ENCODE measurements at places on chromosomes 11 and 22. TPM values are rescaled to one million over a fixed set of nuclear protein-coding genes. Genes with fewer than 3 reads are reported as not detected.
A peak's percentile ranks its signal among the peaks of the same experiment; 100 is the strongest.

AMPD3 gene
- 21.6 TPM for total RNA-seq

SNX32 gene
- total RNA-seq: 2.2 TPM

TEX54 gene
- total RNA-seq: 0.77 TPM

KCTD14 gene
- not detected for total RNA-seq

DNA sequence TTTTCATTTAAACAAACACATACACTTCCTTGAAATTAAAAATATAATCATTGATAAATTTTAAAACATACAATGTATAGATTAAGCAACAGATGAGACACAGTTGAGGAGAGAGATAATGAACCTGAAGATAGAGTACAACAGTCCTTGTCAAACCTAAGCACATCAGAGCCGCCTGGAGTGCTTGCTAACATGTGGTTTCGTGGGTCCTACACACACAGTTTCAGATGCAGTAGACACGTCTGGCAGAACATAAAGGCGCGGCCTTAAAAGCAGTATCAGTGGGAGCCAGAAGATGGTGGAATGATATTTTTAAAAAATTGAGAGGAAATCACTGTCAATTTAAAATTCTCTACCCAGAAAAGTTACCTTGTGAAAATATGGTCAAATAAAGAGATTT, 134.4 kb downstream of the MPPED1 start:
- DNase-seq: no peak
- H3K27me3 ChIP-seq: peaks cover 6% of the 10 kb centered on the region
- H3K36me3 ChIP-seq: no peaks in the 10 kb centered on the region
- H3K4me3 ChIP-seq: no peak overlapping the region
- no peak overlapping the region for H3K27ac ChIP-seq
- no peaks in the 10 kb centered on the region for H3K4me1 ChIP-seq

DNA sequence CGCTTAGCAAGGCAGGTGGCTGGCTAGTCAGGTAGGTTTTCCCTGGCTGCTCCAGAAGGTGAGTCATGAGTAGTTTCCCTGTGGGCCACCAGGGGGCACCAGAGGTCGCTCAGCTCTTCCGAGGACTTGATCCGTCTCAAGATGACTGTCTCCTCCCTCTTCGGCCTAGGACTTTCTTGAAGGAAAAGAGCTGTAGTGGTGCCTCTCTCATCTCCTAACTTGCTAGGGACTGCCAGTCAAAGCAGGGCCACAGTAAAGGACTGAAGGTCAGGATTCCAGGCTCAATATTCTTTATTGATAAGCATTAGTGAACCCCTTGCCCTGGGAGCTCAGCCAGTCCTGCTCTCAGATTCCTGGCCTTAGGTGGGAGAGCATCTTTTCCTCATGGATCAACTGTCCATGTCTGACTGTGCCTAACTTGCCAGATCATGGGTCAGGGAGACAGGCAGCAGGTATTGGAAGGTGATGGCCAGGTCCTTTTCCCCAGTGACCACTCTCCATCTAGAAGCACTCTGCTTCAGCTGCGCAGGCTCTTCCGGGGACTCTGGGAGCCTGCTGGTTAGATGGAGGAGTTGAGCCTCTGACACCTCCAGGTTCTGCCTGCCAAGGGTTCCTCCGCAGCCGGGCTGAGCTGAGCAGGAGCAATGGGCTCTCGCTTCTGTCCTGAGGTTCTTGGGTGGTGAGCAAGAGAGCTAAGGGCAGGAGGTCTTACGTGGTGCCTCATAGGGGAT, 1.9 kb downstream of the POLD4 start:
- no peaks in the 10 kb centered on the region for H3K36me3 ChIP-seq
- H3K27ac ChIP-seq: no peak overlapping the region

GRCh38 chr22:41557401-41558240, 3.2 kb upstream of the CSDC2 start:
- H3K27me3 ChIP-seq: peaks cover 40% of the 10 kb centered on the region
- no peak overlapping the region for H3K27ac ChIP-seq
- peak; percentile 21 for DNase-seq
- H3K36me3 ChIP-seq: no peaks in the 10 kb centered on the region

- H3K27me3 ChIP-seq: peaks cover 30% of the 10 kb centered on the region
- no peak overlapping the region for H3K4me3 ChIP-seq
- no peaks in the 10 kb centered on the region for H3K36me3 ChIP-seq
- H3K4me1 ChIP-seq: no peaks in the 10 kb centered on the region
- no peak overlapping the region for H3K27ac ChIP-seq
Observed at GRCh38 chr11:45234306-45235006, 51.7 kb downstream of the SYT13 start.
